ENCODE measurements at places on chromosomes 7 and 10.

DNA sequence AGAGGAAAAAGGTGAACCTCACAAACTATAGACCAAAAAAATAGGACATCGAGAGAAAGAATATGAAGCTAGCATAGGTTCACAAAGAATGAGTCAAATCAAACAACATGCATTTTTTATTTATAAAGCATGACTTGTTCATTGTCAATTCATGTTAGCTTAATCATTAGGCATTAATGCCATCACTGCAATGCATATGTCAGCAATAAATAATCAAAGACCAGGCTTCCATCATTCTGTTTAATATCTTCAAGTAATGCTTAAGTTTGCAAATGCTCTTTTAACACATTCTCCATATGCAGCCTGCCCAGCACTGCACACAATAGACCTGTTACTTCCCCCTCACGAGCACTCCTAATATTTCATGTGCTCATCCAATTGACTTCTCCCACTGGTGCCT is 8.9 kb upstream of the MAGI2 start:
- no peak for DNase-seq

GRCh38 chr7:125088555-125088954 is 158.9 kb upstream of the POT1 start:
- DNase-seq: no peak

GRCh38 chr7:143931739-143932138 is 3.3 kb upstream of the OR2F2 start:
- no peak for DNase-seq

DNA sequence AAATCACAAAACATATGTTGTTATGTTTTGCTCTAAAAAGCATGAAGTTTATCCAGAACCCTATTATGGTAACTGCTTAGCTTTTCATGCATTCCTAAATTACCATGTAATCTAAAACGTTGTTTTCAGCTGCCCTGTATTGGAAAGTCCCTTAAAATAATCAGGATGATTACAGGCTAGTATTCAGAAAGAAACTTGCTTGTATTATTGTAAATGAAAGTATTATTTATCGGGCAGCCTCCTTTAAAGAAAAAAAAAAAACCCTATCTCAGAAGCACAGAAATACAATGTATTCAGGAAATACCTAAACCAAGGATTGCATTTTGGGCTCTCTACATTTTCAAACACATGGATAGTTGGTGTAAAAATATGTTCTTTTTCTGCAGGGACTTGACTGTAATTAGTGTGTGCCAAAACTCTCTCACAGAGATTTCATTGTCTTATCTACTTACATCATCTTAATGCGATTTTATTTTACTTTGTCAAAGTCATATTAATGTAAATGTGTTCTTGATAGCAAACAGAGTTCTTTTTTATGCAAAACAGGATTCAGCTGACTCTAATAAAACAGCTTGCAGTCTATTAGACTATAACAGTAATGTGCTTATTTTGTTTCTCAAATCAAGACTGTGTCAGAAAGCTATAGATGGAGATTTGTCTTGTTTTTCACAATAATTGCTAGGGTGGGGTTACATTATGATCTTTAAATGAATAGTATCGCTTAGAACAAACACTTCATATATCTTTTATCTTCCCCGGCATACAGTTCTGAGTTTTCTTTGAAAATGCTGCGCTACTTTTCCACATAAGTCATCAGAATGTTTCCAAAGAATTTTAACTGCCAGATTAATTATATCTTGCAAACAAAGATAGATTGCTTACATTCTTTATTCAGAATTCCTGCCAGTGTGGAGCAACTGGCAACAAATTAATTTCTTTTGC is 65.3 kb upstream of the ARID5B start:
- DNase-seq: no peak

GRCh38 chr10:84135836-84136235 is 3.5 kb upstream of the GHITM start:
- DNase-seq: no peak

DNA sequence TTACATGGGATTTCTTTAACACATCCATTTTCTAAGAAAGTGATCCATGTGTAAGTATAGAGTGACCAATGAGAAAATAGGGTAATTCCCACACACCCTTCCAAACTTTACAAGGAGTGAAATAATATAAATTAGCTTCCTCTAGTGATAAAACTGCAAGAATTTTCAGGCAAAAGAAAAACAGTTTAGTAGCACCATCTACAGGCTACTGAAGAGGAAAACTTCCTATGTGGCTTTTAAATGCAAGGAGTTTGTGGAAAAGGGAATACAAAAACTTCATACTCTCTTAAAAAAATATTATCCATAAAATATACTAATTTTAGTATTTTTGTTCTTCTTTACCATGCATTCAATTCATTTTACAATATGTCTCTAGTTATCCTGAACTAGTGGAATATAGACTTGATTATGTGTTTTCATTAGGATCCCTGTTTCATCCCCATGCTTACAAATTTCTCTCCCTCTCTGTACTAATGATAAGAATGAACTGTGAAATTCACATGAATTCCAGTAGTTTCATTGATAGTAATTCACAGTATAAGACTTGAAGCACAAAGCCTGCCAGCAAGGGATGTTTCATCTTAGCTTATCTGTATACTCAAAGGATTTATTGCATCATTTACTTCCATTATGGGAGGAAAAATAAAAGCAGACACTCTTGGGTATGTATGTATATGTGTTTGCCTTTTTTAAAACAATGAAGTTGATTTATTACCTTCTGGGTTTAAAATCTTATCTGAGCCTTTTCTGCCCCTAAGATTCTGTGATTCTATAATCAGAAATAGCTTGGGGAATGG is 442.9 kb downstream of the AUTS2 start:
- no peak for DNase-seq

- DNase-seq: no peak
Measured at GRCh38 chr10:23693501-23693901, 254.6 kb downstream of the OTUD1 start.

DNA sequence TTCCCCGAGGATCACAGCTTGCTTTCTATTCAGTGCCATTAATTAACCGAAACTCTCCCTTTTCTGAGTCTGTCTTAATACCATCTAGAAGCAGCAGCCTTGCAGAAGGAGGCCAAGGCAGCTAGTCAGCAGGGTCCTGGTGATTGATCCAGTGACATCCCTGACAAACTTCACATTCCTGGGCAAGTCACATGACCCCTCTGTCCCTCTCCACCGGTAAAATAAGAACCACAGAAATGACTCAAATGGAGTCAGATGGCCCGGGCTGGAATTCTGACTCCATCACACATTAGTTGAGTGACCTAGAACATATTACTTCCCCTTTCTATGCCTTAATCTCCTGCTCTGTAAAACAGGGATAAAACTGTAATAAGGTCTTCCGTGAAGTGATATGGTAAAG is 17.2 kb upstream of the ACSL5 start:
- DNase-seq: no peak

GRCh38 chr10:95469676-95470075 is 91.5 kb downstream of the SORBS1 start:
- no peak for DNase-seq

GRCh38 chr10:33703501-33704213 is 369.2 kb upstream of the NRP1 start:
- DNase-seq: no peak

DNA sequence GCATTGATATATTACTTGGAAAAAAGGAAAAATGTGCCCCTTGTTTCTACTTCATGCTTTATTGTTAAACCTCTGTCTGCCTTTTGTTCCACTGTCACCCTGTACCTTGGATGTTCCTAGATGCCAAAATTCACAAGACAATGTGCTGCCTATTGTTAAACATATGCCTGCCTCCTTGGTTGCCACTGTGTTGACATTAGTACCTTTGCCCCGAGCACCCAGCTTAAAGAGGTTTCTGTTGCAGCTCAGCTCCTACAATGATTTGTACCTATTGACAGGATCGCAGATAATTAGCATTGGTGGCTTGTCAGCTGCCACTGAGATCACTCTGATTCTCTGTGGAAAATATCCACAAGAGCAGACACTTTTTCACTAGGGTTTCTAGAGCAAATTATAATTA is 188.0 kb downstream of the KCND2 start:
- no peak for DNase-seq

GRCh38 chr10:52256832-52257691 is 57.0 kb upstream of the DKK1 start:
- no peak for DNase-seq

DNA sequence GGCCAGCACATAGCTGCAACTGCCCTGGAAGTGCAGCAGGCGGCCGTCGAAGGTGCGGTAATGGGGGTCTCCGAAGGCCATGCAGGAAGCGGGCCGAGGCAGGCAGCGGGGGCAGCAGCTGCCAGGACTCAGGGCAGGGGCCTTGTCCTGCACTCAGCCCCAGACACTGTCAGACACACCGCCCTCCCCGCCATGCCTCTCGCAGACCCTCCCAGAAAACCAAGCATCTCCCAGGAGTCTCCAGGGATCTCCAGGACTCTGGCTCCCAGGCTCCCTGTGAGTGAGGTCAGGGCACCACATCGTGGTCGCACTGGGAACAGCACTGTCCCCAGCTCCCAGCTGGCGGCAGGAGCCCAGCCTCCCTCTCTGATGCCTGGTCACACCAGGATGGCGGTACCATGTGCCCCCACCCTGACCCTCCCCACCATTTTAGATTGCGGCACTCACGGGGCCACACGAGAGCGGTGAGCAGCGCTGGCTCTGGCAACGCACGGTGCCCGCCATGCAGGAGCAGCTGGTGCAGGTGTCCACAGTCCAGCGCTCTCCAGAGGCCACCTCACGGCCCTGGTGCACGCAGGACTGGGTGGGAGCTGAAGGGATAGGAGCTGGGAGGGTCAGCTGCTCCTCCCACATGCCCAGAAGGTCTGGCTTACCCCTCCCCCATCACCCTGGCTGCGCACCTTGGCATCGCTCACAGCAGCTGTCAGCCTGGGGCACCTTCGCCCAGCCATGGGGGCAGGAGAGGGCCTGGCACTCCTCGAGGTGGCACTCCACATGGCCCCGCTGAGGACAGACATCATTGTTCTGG is 17.5 kb downstream of the ATP6V1F start:
- no peak for DNase-seq

DNA sequence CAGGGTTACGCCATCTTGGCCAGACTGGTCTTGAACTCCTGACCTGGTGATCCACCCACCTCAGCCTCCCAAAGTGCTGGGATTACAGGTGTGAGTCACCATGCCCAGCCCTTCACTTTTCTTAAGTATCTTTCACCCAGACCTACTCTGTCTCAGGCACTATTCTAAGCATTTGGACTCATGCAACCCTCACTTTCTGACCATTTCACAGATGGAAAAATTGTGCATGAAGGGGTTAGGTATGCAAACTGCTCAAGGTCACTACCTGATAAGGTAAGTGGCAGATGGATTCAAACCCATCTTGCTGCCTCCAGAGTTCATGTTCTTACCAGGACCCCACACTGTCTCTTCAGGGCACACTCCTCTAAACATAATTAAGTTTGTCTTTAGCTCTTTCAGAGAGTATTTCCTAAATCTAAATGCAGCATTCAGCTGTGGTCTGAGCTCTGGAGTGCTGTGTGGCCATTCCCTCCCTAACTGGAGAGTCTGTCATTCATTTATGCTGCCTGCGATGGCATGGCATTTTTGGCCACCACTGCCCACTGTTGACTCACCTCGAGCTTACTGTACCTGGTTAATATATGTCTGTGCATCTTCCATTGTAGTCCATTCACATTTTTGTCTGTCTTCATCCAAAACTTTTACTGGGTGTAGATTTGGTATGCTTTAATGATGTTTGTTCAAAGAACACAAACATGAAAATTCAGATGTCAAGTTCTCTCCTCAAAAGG is 88.4 kb downstream of the CCDC71L start:
- no peak for DNase-seq
